B cell (primary cell): ENCODE measurements at places on chromosomes 16 and 17.

DNA sequence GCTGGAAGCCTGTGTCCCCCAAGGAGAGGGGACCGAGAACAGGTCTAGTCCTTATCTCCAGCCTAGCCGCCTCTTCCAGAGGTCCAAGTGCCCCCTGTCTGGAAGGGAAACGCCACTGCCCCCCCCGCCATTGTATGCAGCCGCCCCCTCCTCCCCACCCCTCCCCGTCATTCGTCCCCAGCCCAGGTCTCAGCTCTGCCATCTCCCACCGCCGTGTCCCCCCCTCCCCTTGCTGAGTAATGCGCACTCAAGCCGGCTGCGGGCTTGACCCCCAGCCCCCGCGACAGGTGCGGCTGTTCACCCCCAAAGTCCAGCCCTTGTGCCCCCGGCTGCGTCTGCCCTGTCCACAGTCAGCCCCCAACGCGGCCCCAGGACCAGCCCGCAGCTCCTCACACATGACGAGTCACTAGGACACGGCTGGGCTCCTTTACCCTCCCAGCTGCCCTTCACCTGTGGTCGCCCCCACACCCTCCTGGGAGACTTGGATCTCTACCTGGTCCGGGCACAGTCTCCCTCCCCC, 622 bp downstream of the GPRC5B start:
- peak; percentile 29 for DNase-seq

- no peak for DNase-seq
Observed at GRCh38 chr17:56804454-56804853, 29.3 kb downstream of the C17orf67 start.

DNA sequence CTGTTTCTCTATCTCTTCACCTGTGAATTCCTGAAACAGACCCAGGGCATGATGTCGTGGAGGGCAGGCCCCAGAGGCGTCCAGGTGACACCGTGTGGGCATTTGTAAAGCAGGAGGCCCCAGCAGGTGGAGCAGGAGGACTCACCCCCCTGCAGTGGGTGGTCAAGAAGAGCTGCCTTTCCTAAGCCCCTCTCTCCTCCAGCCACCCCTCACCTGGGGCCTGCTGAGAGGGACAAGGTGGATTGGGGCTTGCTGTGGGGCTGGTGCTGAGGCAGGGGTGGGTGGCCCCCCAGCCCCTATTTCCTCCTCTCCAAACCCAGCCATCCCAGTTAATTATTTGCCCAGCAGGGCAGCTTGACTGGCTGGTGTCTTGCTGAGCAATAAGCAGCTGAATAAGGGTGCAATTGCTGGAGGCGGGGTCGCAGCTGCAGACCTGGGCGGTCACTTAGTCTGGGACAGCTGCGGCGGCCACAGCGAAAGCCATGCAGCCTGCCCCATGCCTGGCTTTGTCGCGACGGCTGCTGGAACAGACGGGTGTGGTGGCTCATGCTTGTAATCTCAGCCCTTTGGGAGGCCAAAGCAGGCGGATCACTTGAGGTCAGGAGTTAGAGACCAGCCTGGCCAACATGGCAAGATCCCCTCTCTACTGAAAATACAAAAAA, 56.4 kb downstream of the JPH3 start:
- DNase-seq, result no peak

- no peak for DNase-seq
Observed at GRCh38 chr17:29883497-29883896, 46.5 kb downstream of the SSH2 start.

DNA sequence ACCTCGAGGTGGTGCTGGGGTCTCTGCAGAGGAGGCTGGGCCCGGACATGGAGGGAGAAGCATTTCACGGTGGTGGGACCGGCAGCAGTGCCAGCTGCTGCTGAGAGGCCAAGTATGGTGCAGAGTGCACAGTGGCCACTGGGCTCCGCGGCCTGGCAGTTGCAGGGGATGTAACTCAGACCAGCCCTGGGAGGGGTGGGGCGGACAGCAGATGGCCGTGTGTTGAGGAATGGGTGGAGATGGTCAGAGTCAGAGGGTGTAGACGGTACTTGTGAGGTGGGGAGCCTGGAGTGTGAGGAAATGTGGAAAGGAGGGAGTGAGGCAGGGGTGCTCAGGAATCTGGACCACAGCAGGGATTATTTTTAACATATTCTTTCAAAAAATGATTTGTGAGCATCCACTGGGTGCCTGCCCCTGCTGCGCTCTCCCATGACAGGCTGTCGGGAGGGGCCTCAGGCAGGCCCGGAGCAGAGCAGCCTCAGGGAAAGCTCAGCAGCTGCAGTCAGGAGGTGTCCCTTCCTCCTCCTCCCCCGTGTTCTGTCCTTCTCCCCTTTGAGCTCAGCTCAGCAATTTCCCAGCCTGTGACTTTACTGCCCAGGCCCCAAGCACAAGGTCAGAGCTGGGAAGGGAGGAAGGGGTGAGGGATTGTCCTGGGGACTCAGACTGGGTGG, 113.1 kb downstream of the RAP1GAP2 start:
- DNase-seq, result no peak

DNA sequence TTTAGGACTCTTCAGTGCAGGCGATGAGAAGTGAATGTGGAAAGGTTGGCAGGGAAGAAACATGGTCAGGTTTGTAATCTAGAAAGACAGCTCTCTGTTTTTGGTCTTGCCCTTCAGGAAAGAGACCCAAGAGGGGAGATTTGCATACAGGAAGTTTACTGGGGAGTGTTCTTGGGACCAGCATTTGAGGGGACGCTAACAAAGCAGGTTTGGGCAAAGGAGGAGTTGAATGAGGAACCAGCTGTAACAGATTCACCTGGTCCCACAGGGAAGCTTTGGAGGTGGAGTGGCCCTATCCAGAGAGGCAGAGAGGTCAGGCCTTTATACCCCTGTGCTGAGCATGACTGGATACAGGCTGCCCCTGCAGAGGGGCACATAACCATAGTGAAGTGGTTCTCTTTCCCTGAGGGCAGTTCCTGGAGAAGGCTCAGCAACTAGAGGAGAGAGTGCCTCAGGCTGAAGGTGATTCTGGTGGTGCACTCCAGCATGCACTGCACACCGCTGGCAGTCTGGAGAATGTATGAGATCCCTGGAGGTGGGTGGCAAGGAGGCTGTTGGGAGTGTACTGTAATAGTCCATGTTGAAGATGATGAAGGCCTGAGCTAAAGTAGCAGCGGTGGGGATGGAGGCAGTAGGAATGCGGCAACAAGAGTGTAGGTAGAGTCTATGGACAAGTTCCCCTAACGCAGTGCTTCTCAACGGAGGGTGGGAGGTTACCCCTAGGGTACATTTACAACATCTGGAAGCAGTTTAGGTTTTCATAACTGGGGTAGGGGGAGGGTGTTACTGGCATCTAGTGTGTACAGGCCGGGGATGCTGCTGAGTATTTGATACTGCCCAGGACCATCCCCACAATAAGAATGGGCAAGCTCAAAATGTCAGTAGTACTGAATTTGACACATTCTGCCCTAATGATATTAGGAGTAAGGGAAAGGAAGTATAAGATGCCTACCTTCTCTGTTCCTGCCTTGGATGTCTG, 37.2 kb downstream of the MAP2K6 start:
- peak; percentile 10 for DNase-seq

DNA sequence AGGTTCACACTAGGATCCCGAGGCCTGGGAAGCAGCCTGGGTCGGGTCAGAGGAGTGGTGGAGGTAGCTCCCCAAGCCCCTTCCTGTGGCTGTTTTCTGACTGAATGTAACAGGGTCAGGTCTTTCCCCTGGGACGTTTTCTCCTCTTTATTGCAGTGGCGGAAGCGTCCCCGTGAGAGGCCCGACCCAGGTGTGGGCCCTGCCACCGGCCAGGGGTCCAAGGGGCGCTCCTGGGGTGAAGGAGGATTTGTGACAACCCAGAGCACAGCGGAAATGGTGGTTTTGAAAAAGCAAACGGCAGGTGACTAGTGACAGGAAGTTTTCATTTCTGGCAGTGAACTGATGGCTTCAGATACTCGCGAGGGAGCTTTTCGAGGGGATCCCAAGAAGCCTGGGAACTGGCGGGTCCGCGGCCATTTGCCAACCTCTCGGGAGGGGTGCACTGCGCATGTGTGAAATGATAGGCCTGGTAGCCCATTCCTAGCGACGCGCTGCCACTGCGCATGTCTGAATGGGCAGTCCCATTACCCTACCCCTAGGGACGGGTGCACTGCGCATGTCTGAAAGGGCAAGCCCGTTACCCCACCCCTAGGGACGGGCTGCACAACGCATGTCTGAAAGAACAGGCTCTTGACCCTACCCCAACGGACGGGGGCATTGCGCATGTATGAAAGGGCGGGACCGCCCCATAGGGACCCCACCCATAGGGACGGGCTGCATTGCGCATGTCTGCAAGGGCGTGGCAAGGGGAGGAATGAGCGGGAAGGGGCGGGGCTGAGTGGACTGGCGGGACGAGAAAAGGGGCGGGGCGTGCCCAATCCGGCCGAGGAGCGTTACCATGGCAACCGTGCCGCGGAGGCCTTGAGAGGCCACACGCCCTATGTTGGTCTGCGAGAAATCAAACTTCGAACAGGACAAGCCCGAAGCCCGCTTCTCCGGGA, 1747.9 kb downstream of the TP53TG3F start:
- no peak for DNase-seq

DNA sequence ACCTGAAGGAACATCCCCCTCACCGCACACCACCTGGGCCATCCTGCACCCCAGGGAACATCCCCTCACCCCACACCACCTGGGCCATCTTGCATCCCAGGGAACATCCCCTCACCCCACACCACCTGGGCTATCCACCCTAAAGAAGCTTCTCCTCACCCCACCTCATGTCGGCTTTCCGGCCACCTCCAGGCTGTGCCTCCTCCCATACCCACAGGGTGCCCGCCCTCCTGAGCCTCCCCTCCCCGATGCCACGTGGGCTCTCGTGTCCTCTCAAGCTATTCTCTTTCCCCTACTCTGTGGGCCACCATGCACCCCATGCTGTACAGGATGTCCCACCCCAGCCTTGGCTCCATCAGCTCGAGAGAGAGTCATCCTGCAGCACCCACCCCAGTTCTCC, 18.0 kb downstream of the MYLK3 start:
- no peak for DNase-seq

DNA sequence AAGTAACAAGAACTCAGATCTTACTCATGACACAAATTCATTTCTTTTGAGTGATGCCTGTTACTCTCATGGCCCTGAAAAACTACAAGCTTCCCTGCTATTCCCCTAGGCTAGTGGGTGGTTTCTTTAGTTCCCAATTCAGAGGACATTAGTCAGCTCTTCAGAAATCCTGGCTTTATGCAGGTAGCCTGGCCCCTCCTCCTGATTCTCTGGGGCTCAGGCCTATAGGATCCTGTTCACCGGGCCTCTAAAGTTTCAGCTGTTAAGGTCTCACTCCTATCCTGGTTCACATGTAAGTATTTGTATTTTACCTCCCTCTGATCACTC, 87.3 kb upstream of the IRX5 start:
- DNase-seq, result no peak

DNA sequence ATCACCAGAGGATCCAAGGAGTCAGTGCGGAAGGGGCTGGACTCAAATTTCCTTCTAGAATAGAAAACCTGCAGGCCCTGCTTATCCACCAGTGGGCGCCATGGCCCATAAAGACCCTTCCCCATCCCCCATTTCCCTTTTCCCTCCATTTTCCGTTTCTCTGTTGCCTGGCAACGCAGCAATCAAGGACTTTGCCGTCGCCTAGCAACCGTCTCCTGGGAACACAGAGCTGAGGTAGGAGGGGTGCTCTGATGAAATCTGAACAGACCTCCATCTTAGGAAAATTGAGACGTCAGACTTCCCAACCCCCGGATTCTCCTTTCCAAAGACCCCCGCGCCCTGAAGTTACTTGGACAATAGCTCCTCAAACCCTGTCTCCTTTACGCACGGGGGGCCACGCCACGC, 5.7 kb downstream of the DLG4 start:
- DNase-seq, result peak; percentile 94

DNA sequence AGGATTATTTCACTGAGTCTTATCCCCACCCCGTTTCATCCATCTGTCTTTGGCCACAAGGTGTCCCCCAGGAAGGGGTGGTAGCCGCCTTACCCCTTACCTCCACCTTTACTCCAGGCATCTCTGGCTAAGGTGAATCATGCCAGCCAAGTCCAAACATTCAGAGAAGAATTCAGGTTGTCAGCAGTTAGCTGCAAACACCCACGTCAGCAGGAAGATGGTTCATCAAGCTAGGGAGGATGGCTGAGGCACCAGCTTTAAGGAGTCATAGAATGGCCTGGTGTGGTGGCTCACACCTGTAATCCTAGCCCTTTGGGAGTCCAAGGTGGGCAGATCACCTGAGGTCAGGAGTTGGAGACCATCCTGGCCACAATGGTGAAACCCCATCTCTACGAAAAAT, 61.0 kb downstream of the RBFOX1 start:
- DNase-seq, result no peak

DNA sequence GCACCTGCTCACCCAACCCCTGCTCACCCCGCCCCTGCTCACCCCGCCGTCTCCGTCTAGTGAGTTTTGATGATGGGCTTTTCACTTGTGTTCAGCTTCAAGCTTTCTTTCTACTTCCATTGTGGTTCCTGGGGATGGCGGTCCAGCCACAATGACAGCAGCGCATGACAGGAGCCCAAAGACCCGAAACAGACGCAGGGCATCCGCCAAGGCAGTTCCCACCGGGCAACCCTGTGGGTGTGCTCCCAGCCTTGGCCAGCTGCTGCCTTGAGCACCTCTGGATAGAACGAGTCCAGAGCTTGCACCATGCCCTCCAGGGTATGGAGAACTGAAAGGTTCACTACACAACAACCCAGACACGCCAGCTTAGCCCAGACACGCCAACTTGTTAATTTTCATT, 92.9 kb upstream of the CHMP6 start:
- no peak for DNase-seq

DNA sequence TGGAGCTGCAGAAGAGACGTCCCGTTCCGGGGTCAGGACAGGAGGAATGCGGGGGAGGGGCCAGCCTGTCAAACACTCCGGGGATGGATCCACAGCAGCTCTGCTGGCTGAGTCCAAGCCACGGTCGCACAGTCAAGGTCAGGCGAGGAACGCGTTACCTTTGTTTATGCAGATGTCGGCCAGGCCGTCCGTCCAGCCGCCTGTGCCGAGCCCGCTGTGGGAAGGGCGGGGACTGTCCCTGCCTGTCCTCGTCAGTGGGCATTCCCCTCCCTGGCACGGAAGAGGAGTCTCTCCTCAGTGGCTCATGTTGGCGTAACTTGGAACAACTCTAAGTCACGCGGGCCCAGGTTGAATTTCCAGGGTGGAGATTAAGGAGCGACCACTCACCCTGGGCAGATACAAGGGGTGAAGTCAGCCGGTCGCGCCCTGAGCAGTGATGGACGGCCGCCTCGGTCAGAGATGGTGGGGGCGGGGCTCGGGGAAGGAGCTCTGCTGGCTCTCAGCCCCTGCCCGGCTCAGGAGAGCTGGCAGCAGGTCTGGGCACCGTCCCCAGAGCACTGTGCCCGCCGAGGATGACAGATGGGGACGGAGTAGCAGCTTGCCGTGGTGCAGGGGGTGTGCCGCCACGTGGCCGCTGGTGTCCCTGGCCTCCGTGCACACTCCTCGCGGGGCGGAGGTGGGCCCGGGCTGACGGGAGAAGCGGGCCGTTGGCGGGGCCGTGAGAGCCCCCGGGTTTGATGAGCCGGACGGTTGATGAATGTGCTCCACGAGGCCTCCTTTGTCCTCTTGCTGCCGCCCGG, 7.3 kb downstream of the CACNA1H start:
- DNase-seq, result no peak

DNA sequence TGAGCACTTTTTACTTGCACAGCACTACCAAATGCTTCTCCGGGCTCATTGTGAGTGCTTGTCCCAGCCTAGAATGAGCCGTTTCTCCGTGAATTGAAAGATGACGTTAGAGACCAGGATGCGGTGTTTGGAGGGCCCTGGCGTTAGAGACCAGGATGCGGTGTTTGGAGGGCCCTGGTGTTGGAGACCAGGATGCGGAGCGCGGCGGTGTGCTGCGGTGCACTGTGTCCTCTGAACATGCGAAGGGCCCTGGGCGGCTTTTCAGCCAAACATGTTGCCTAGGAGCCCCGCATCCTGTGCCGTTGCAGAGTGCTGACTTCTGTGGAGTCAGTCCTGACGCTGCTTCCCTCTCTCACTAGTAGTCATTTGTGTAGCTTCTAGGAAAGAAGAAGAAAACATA, 42.7 kb downstream of the BANP start:
- DNase-seq, result no peak
